Stimulated activated CD4-positive, alpha-beta T cell treated with anti-CD3 and anti-CD28 coated beads, Interleukin-1b, Interleukin-23, amount 100 ng/mL, for 24 hours (primary cell): ENCODE measurements at places on chromosomes 7 and 10.

- no peak for DNase-seq
These were observed 94.1 kb downstream of the GRM8 start for GRCh38 chr7:127158659-127159058.

GRCh38 chr7:141228482-141228881, 154.6 kb downstream of the TMEM178B start:
- no peak for DNase-seq

GRCh38 chr10:116771101-116771958, 29.0 kb upstream of the HSPA12A start:
- no peak for DNase-seq

GRCh38 chr10:67261300-67261797, 335.5 kb downstream of the LRRTM3 start:
- DNase-seq = no peak

DNA sequence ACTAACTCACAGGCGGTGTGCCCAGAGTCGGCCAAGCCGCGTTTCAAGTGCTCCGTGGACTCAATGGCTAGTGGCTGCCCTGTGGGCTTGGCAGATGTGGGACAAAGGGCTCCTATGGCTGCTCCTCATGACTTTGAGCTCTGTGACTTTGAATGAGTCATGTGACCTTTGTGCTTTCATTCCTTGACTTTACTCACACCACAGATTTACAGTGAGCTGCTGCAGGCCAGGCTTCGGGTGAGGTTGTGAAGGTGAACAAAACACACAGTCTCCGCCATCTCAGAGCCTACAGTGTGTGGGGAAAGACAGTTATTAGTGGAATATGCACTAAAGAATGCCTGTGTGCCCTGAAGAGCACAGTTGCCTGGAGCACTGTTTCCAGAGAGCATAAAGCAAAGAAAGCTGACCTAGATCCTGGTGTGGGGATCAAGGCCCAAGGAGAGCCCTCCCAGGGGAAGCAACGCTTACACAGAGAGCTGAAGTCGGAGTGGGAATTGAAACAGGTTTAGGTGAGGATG, 29.7 kb upstream of the PLEKHA1 start:
- no peak for DNase-seq

GRCh38 chr10:5195727-5196374, 786 bp upstream of the AKR1C4 start:
- no peak for DNase-seq

- DNase-seq = no peak
These were observed 115.7 kb downstream of the ICA1 start for GRCh38 chr7:8146106-8146787.

DNA sequence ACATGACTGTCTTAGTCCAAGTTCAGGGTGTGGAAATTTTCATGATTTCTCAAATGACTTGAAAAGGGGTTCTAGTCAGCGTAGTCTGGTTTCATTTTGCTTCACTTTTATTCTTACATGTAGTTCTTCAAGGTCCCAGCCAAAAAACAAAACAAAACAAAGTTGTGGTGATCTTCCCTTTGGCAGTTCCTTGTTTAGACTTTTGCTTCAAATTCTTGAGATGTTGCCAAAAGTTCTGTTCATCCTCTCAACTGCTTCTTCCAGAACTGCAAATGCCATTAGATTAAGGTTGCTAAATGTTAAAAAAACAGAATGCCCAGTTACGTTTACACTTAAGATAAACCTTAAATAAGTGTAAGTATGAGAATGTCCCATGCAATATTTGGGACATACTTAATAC, 370.8 kb upstream of the LRRTM3 start:
- no peak for DNase-seq
